ENCODE measurements at places on chromosomes 3 and 15.

- no peak for DNase-seq
Observed at GRCh38 chr15:42695527-42696071, 41.3 kb downstream of the CDAN1 start.

- DNase-seq: no peak
Observed at GRCh38 chr15:48893311-48893710, 15.4 kb downstream of the EID1 start.

- DNase-seq: peak; percentile 16
Observed at GRCh38 chr3:182382112-182382857, 411.0 kb upstream of the ATP11B start.

- peak; percentile 10 for DNase-seq
Observed at GRCh38 chr15:87623832-87624231, 632.7 kb downstream of the NTRK3 start.

DNA sequence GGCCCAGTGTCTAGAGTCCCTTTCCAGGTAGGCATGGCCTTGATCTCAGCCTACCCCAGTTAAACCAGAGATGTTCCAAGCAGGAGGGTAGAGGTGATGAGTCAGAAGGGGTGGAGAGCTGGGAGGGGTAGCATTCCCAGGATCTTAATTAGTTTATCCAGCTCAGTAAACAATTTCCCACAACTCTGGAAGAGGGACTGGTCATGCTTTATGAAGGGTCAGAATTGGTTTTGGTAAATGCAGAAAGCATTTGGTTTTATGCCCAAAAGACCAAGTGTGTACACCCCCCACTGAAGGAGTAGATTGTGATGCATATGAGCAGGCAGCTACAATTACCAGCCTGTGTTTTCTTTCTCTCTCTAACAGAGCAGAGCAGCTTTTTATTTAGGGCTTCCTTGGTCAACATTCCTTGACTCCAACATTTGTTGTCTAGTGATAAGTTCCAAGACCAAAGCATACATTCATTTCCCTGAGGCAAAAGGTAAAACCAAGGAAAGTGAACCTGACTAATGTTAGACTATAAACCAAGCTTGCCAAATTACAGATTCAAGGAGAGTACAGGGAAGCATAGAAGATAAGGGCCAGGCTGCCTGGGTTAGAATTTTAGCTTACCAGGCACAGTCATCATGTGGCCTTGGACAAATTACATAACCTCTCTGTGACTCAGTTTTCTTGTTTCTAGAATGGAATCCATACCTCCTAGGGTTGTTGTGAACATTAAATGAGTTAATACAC, 17.6 kb downstream of the EXOSC7 start:
- no peak for DNase-seq

DNA sequence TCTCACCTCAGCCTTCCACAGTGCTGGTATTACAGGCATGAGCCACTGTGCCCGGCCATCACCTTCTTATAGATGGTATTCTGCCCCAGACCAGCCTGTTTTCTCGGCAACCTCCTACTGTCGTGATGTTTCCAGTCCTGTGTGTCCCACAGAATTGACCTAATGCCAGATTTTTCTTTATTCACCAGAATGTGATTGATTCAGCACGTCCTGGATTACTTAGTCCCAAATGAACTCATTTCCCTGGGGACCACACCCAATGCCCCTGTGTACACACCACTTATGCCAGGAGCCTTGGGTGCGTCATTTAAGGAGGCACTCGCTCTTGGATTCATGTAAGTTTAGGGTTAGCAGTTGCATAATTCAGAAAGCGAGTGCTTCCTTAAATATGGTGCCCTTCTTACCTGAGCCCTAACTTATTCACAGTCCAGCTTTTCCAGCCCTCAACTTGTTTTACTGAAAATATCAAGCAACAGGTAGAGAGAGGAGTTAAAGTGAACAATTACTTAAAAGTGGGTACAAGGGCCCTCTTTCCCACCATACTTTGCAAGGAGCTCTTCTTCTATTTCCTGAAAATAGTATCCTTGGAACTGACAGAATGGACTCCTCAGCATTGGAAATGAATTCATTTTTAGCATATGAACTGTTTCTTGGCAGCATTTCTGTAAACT, 64.6 kb upstream of the UBE2E1 start:
- DNase-seq: no peak

- no peak for DNase-seq
Observed at GRCh38 chr3:105904678-105905284, 36.0 kb upstream of the CBLB start.

DNA sequence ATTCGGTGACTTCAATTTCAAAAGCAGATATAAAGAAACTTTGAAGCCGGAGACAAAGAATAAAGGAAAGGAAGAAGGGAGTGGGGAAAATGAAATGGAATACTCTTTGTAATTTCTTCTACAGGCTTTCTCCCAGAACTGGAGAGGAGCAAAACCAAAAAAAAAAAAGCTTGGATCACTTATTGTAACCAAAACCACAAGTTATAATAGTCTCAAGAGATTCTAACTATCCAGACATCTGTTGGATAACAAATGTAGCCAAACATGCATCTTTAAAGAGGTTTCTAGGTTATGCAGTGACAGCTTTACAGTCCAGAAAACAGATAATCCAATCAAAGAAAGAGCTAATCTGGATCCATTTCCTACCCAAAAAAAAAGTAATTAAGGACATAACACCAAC, 36.2 kb downstream of the VGLL3 start:
- DNase-seq: no peak

DNA sequence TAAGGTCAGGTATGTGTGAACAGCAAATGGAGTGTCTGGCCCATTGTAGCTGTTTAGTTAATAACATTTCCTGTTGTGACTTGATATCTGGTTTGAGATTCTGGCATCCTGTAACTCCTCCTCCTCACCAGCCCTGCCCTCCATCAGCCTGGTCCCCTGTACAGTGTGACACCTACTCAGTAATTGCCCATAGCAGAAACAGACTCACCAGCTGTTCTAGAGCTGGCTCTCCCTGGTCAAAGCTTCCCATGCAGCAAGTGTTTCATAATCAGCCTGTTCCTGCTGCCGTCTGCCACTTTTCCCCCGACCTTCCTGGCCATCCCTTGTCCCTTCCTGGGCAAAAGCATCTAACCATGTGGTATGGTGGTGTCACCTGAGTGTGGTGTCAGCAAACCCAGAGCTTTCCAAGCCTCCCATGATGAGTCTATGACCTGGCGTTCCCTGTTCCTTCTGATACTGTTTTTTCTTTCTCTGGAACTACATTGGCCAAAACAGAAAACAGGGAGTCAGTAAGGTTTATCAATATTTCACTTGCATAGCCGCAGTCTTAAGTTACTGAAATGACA, 55.4 kb downstream of the B3GALNT1 start:
- no peak for DNase-seq

GRCh38 chr3:98885851-98886250, 15.6 kb downstream of the DCBLD2 start:
- DNase-seq: no peak

DNA sequence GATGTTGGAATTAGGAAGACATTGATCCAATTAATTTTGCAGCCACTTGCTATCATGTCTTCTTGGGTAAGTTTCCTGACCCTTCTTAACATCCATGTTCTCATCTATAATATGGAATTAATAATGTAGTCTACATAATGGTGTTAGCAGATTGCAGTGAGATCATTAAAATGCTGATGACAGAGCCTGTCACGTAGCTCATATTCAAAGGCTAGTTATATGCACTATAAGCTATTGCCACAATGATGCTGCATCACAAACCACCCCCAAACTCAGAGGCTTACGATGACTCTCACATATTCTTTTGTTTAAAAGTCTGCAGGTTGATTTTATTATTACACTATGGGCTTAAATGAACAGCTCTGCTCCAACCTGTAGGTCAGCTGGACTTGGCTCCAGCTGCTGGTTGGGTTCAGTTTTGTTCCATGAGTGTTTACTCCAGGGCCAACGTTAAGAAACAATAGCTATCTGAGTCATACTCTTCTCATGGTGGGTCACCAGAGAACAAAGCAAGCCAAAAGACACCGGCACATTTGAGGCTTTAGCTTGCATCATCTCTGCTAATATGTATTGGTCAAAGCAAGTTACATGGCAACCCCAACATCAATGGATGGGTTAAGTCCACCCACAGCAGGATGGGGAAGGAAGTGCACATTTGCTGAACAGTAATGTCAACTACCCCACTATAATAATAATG, 250.0 kb upstream of the SLCO3A1 start:
- DNase-seq: no peak

DNA sequence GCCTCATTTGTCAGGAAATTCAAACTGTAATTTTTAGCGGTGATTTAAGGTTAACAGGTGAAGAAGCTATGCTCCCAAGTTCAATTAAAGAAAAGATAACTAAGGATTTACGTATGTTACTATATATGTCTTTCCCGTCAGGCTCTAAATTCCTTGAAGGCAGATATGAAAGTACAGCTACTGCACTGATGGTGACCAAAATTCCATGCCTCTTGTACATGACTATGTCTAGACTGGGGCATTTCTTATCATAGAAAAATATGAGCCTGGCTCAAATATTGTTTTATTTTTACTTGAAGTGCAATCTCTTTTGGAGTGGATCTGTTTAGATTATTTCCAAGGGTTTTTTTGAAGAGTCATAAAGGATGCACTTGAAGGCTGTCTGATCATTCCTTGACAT, 647.1 kb upstream of the KCNMB2 start:
- no peak for DNase-seq

- DNase-seq: no peak
Observed at GRCh38 chr3:99648101-99648500, 9.7 kb downstream of the COL8A1 start.

- DNase-seq: peak; percentile 39
Observed at GRCh38 chr15:47929138-47929803, 191.5 kb upstream of the SLC24A5 start.

GRCh38 chr3:111808439-111808838, 50.6 kb upstream of the PHLDB2 start:
- DNase-seq: no peak

GRCh38 chr15:77208241-77208640, 137.3 kb upstream of the TSPAN3 start:
- no peak for DNase-seq

DNA sequence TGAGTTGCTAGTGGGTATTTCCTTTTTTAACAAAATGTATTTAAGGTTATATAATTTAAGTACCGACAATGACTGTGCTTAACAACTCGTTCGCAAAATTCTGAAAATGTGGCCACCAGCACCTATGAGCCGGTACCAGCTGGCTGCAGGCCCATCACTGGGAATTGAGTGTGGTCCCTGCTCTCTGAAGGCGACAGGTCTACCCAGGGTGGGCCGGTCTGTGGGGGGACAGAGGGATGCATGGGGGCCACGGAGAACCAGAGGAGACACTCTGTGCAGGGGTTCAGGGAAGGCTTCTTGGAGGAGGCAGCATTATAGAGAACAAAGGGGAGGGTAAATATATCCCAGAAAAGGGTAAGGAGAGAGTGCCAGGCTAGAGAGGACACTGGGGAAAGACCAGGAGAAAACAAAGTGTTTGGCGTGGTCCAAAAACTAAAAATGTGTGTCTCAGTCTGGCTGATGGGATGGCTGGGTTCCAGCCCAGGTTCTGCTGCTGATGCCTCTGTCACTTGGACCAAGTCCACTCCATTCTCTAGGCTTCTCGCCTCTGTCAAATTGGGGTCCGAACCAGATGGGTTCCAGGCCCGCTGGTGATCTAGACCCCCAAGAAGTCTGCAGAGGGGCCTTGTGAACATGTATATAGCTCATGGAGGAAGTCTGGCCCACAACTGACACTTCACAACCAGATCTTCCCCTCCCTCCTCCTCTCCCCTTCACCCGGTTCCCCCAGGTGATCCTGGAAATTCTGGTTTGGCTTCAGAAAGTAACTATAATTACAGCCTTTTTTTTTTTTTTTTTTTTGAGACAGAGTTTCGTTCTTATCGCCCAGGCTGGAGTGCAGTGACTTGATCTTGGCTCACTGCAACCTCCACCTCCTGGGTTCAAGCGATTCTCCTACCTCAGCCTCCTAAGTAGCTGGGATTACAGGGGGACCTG, 10.7 kb upstream of the CYP11A1 start:
- DNase-seq: no peak

DNA sequence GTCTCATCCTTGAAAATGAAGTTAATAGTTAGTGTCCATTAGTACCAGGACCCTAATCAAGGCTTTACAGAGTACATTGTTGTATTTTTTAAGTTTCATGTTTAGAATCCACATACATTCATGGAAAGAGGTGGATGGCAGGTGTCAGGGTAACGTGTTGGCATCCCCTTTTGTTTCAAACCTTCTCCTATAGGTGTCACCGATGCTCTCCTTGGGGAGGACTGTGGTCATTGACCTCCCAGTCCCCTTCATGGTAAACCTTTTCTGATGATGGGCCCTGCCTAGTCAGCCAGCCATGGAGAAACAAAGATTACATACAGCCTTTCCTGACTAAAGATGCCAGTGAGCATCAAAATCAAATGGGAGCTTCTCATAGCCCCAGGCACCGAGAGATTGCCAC, 574.8 kb downstream of the AGBL1 start:
- no peak for DNase-seq

GRCh38 chr3:47984075-47984728, 32.0 kb downstream of the MAP4 start:
- DNase-seq: no peak

GRCh38 chr3:99418209-99418635, 220.2 kb upstream of the COL8A1 start:
- no peak for DNase-seq

DNA sequence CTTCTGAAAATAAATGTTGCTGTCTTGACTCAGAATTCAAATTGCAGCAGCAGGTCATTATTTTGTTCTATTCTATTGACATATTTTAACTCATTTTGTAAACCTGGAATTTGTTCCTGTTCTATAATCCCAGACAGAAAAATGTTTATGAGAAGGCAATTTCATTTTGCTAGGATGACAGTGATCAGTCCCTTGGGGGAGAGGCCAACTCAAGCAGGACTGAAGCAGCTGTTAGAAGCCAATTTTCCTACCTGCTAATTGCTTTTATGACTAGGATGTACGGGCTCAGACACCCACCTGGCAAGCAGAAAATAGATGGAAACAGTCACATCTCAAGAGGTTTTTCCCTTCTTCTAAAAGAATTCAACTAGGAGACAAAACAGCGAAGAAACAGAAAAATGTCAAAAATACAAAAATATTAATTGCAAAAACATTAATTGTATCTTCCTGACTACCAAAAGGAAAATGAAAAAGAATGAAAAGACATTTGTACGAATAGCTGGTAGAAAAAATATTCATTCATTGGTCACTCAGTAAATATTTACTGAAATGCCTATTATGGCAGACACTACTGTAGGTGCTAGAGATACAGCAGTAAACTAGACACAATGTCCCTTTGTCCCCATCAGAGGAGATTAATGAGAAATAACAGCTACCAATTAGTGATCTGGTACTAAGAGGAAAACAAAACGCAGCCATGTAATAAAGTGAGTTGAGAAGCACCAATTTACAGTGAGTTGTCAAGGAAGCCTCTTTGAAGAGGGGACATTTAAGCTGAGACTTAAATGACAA, 73.5 kb downstream of the PEAK1 start:
- no peak for DNase-seq

DNA sequence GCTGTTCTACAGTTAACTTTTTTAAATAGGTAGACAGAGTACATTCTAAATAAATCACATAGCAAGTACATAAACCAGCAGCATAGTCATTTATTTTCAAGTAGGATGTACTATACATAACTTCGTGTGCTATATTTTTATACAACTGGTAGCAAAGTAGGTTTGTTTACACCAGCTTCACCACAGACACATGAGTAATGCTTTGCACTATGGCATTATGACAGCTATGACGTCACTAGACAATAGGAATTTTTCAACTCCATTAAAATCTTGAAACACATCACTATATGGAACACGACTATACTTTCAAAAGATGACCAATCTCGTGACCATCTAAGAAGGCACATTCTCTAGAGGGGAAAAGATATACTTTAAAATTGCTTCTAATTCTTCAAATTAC, 3.5 kb downstream of the TEX55 start:
- DNase-seq: no peak

- DNase-seq: no peak
Observed at GRCh38 chr3:88997260-88997659, 110.2 kb upstream of the EPHA3 start.
